HepG2 (cell line): ENCODE measurements at places on chromosomes 13 and 19. TPM values are rescaled to one million over a fixed set of nuclear protein-coding genes. Genes with fewer than 3 reads are reported as not detected.

ZNF536 gene
- not detected in 2 replicates for total RNA-seq

DNA sequence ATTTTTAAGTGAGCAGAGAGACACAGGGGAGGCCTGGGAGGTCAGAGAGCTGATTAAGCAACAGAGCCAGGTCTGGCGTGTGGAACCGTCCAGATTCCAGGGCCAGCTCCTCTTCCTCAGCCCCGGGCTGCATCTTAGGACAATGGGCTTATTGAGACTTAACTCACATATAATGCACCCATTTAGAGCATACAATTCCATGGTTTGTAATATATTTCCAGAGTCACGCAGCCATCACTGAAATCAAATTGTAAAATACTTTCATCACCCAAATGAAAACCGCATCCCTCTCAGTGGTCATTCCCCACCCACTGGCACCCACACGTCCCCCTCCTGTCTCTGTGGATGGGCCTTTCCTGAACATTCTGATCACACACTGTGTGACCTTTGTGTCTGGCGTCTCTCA is 2.1 kb upstream of the HMG20B start:
- peak; percentile 67 for DNase-seq

PRR19 gene
- 0.33 and 0.38 TPM in 2 replicates for total RNA-seq

DNA sequence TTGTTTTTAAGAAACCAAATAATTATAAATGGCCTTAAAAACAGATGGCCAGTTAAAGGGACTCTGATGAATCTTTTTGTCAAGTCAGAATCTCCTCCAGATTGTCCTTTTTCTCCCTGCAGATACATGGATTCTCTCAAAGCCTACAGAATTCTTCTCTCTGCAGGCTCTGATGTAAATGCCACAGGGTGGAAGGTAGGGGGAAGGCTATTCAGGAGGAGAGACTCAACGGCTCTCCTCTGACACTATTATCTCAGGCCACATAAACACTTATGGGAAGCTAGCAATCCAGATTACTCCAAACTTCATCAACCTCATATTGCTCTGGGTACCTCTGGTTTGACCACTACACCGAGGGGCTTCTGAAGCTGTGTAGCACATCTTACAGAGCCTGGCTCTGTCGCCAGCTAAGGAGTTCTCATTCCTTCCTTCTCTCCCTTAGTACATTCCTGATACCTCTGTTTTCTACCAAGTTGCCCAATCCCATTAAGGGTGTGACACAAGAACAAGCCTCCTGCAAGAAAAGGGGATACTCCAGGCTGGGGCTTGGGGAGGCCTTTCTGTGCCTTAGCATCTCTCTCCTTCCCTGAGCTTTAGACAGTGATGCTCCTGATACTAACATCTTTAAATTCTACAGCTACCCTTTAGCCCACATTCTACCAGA is 14.9 kb downstream of the LCP1 start:
- no peak for DNase-seq

ZNF534 gene
- 0.04 TPM in 1 of 2 replicates, not detected in the other for total RNA-seq
